ENCODE measurements at places on chromosomes 3 and 15.
A peak's percentile ranks its signal among the peaks of the same experiment; 100 is the strongest.

GRCh38 chr3:126126811-126127431 is 43.0 kb upstream of the SLC41A3 start:
- no peak for DNase-seq

DNA sequence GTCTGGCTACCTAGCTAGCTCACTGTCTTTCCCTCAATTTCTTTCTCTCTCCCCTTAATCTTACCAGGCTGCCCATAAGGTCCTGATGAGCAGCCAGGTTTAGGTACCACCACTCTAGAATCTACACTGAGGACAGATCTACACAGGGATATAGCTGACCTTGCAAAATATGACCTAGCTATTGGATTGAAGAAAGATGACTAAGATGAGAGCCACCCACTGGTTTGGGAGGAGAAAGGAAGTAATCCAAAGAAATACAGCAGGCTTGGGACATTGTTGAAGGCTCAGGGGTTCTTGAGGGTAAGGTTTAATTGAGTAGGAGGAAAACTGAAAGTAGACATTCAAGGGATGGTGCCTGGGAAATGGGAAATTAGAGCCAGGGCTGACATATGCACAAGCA is 142.0 kb upstream of the TMC3 start:
- DNase-seq = no peak

DNA sequence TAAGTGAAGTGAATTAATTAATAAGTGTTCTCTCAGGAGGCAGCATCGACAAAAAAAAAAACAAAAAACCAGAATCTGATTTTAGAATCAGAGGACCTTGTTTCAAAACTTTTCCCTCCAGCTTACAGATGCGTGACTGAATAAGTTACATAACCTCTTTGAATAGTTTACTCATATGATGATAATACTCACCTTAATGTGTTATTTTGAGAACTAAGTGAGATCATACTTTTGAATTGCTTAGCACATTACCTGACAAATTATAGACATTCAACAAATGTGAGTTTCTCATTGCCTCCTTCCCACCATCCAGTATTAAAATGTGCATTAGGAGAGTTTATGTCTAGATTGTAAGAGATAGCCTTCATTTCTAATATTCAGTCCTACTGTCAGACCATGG is 94.0 kb downstream of the SOX2 start:
- DNase-seq = no peak

GRCh38 chr3:98565843-98566242 is 27.6 kb downstream of the CPOX start:
- no peak for DNase-seq

DNA sequence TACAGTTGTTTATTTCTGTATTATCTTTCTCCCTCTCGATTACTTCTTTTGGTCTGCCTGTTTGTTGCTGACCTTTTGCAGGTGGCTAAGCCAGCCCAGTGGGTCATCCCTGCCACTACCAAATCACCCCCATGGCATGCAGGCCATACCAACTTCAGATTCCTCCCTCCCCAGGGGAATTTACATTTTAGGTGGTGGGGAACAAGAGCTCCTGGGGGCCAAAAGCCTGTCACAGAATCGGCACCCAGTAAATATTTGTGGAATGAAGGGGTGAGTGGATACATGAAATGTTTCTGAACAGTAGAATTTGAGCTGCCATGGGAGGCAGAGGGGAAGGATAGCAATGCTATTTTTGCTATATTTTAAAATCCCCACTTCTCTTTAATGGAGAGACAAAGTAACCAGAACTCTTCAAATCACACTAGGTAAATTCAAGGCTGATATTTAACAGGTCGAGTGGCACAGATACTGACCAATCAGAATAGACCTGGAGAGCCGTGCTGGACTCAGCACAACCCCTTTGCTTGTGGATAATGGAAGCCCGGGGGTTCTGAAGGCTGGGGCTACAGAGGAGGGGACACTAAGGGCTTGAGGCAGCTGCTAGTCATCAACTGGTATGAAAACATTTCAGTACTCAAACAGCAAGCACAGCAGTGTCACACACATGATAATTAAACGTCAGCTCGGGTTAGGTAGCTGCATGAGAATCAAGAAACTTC is 54.3 kb upstream of the SMAD3 start:
- DNase-seq = no peak

DNA sequence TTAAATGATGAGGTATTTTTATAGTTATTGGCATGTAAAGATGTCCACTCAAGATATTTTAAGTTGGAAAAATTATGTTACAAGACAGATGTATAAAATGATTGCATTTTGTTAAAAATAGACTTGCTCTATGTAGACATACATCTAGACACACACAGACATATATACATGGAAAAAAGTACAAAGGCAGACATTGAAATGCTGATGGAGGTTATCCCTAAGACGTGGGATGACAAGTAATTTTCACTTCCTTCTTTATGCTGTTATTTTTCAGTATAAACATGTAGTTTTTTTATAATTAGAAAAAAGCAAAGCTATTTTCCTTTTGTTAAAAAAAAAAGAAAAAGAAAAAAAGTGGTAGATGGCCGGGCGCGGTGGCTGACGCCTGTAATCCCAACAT is 7.2 kb downstream of the HOMER2 start:
- no peak for DNase-seq

DNA sequence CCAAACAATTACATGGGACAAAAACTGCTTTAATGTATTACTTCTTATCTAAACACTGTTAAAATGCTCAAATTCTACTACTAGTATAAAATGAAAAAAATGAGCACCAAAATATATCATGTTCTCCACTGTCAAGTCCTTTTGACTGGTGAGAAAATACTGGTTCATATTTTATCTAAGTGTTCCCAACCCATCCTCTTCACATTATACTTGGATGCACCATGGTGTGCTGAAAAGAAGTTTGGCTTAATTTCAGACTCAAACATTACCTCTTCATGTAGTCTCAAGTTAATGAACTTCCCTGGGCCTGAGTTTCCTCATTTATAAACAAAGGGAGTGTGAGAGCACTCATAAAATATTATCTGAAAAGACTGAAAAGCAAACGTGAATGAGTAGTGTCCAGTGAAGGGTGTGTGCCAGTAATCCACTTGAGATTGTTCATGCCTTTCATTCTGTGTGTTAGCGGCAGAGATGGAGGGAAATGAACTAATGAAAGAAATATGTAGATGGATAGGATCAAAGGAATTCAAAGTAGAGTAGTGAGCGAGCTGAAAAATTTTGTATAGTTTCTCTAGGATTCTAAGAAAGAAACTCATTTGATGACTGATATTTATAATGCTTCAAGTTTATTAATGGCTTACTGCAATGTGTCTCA is 263.2 kb downstream of the NLGN1 start:
- peak; percentile 35 for DNase-seq

All from NCI-H2029 treated with DMSO at 0.1 percent for 48 hours (cell line).